ENCODE measurements at places on chromosomes 2 and 18.

GRCh38 chr2:159710601-159711180 is 1.6 kb upstream of the MARCHF7 start:
- peak; percentile 44 for DNase-seq

DNA sequence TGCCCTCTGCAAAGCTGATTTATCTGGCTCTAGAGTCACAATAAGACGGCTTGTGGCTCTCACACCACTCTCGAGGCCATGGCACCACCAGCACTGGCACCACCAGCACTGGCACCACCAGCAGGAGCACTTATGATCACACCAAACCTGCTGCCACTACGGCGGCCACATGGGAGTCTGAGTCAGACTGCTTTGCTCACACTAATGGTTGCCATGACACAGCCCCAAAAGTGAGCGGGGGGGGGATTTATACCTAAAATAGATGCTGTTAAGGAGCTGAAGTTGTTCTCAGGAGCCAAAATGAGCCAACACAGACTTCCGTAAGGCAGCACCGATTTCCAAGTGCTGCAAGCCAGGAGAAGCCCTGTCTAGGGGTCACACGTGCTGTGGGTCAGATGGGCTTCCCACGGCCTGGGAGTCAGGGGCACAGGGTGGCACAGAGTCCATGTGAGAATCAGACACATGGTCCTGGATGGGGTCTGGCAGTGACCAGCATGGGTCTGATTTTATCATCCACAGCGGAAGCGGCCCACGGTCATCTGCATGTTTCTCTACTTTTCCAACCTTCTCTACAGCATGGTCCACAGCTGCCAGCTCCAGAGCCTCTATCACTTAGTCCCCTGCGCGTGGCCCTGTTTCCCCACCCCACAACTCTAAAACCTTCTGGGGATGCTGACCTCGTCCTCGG is 16.7 kb downstream of the DNMT3A start:
- DNase-seq = peak; percentile 49

DNA sequence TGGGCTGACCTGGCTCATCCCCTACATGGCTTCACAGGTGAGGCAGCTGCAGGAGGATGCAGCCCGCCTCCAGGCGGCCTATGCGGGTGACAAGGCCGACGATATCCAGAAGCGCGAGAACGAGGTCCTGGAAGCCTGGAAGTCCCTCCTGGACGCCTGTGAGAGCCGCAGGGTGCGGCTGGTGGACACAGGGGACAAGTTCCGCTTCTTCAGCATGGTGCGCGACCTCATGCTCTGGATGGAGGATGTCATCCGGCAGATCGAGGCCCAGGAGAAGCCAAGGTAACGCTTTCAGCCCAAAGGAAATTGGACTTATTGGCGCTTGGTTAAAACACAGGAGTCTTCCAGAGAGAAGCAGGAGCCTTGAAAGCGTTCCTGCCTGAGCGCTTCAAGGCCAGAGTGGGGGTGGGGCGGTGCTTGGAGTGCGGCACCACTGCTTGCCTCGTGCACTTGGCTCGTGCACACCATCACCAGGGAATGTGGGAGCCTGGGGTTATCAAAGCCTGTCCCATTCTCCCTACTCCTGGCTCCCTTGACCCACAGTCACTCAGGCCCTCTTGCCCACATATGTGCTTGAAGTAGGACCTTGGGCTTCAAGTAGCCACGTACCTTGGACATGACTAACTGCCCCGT is 69.8 kb upstream of the EML6 start:
- DNase-seq = no peak

DNA sequence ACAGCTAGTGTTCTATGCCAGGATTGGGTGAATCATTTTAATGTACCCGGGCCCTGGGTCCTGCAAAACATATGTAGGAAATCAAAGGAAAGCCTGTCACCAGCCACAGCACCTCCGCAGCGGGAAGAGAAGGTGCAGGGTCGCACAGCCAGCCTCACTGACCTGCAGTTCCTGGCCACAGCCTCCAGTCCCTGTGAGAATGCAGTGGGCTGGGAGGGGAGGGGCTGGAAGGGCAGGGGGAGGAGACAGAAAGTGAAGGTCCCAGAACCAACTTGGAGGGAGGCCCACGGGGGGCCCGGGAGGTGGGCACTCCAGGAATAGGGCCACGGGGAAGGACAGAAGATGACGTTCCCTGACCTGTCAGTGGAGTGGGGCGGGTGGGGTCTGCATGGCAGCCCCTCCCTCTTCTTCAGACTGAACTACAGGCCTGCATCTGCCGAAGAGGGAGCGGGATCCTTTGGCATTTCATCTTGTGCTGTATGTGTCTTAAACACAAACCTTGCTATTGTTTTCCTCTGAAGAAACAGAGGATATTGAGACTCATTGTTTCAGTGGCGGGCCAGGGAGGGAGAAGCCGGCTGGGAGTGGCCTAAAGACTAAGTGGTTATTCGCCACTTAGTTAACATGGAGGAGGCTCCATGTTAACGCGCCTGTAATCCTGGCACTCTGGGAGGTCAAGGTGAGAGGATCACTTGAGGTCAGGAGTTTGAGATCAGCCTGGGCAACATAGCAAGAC is 7.5 kb downstream of the MAL start:
- no peak for DNase-seq

DNA sequence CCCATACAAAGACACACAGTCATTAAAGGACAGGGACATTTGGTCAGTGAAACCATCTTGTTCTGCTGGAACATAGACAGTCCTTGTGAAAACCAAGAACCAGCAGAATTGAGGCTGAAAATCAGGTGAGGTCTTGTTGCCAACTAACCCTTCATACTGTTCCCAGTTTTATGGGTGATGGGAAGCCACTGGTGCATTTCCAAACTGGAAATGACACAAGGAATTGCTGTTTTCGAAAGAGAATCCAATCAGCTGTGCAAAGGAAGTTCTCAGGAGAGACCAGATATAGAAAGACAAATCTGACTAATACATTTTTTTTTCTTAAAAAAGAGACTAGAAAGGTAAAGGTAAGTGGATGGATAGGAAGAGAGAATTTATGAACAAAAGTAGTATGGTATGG is 948.2 kb downstream of the TSN start:
- no peak for DNase-seq

GRCh38 chr2:41222593-41222992 is 770.7 kb upstream of the SLC8A1 start:
- DNase-seq = no peak

GRCh38 chr18:13973061-13973575 is 57.8 kb upstream of the MC2R start:
- no peak for DNase-seq

GRCh38 chr2:219279916-219280516 is 850 bp downstream of the DNAJB2 start:
- DNase-seq = no peak

- no peak for DNase-seq
Observed at GRCh38 chr2:37477921-37478320, 133.5 kb downstream of the QPCT start.

DNA sequence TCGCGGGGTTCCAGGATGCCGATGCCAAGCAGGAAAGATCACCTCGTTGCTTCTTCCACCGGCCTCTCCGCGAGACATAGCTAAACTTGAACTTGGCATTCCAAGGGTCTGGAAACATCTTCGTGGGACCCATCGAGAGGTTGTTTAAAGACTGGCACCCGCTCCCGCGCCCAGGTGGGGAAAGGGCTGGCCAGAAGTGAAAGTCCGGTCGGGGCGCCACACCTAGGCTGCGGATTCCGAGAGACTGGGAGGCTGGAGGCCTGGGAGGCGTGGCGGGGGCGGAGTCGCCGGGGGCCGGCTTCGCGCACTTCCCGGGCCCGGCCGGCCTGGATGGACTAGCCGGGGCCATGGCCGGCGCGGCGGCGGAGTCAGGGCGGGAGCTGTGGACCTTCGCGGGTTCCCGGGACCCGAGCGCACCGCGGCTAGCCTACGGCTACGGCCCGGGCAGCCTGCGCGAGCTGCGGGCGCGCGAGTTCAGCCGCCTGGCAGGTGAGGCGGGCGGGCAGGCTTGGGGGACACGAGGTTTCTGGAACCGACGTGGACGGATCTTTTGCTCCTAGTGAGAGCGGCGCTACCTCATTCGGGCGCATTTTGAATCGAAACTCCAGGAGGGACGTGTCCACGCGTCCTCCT is at the start of gene MOCOS:
Gene MOCOS, plus strand, starts transcription at position 305 of the 633 bp plus-strand sequence. Its CDS starts 43 bp downstream, at position 348.
- peak; percentile 81 for DNase-seq

DNA sequence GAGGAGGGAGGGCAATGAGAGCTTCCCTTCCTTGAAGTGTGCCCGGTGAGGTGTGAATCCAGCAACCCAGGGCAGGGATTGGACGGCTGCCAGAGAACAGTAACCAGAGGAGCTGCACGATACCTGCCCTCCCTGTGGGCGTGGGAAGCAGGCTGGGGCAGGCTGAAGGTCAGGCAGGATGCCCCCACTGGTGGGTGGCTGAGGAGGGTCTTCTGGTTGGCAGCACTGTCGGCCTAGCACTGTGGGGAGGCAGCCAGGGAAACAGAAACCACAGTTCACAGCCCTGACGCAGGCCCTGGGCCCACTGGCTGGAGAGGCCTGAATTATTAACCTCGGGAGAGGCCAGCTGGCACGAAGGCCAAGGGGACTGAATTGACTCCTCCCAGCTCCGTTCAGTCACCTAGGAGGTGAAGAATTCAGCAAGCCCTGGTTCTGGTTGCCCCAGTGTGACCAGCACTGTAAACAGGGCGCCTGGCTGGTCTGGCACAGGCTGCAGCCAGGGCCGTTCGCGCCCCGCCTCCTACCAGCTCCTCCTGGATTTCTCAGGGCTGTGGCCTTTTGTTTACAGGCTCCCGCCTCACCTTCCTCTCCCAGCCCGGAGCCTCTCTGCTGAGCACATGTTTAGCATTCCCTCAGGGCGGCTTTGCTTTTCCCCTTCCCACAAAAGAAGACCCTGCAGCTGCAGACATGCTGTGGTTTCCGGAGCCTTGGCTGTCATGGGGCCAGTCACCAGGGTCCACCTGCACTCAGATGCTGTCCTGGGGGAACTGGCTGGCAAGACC is 97.8 kb downstream of the B3GNT2 start:
- DNase-seq = peak; percentile 35

- no peak for DNase-seq
Observed at GRCh38 chr2:48515513-48515985, 14.4 kb upstream of the STON1 start.

- no peak for DNase-seq
Observed at GRCh38 chr2:216862628-216863398, 2.9 kb upstream of the TNP1 start.

- DNase-seq = no peak
Observed at GRCh38 chr2:98478907-98479306, 34.2 kb downstream of the INPP4A start.

DNA sequence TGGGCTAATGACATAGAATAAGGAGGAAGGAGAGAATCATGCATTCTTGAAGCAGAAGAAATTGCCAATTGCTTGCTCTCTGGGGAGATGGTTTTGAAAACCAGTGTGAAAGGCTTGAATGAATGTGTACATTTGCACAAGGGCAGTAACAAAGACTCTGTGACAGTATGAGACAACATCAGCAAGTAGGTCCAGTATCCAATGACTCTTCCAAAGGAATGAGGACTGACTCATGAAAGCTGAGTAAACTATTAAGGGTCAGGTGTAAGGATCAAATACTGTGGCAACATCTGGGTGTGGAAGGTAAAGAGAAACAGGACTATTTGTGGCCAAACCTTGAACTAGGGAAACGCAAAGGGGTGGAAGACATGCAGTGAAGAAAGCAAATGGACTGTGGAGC is 886.0 kb upstream of the CHAC2 start:
- DNase-seq = no peak

DNA sequence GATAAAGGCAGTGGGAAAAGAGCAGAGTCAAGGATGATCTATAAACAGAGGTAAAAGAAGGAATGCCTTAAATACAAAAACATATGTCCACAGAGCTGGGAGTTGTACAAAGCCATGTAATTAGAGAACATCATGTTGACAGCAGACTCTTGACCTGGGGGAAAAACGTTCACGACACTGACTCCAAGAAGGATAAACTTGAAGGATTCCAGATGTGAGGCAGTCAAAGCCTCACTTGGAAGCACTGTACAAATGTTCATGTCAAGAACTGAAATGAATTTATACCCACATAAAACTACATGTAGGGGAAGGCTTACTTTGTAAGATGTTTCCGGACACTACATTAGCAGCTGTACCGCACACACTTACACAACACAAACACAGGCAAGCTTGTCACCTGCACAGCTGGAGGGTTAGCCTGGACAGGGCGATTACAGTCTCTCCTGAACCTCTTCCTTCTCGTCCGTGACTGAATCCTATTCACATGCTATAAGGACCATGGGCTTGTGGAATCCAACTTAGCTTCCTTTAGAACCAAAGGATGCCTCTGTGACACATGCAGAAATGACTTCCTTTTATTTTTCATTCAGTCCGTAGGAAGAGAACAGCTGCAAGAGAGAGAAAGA is 88.6 kb downstream of the SH3YL1 start:
- DNase-seq = peak; percentile 32

- no peak for DNase-seq
Observed at GRCh38 chr2:99297994-99298393, 3.0 kb downstream of the LYG1 start.

DNA sequence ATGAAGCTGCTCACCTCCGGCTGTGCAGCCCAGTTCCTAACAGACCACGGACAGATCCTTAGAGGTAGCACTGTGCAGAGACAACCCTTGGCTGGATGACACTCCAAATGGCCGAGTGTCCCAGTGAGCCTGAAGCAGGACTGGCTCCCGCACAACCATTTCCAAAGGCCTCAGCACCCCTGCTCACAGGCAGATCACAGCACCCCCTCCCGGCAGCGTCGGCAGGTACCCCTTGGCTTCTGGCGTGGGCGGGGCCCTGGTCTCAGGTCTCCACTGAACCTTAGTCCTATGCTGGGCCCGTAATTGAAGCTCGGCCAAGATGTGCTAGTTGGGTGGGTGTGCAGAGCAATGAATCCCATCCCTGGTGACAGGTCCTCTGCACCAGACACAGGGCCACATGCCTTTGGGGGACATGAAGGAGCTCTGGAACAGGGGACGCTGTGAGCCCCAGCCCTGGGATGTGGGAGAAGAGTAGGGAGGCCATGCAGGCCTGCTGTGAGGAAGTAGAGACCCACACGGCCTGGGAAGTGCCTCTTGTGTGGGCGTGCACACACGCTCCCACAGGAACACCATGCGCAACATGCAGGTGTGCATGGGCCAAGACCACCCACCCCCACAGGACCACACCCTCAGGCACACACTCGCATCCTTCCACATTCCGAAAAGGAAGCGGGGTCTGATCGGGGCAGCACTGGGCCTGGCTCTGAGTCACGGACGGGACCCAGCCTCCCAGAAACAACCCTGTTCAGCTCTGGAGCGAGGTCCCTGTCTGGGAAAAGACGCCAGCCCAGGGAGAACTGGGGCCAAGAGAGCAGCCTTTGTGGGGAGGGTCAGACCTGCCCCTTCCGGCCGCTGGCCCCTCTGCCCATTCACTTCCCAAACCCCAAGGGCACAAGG is 2.8 kb downstream of the DUSP2 start:
- no peak for DNase-seq

GRCh38 chr2:217108086-217108485 is 248.2 kb upstream of the TNP1 start:
- DNase-seq = no peak

Data from cardiac muscle cell (in vitro differentiated cells and primary cell).